Activated CD8-positive, alpha-beta memory T cell treated with anti-CD3 and anti-CD28 coated beads for 1 hour (primary cell): ENCODE measurements at places on chromosomes 1 and 21.

DNA sequence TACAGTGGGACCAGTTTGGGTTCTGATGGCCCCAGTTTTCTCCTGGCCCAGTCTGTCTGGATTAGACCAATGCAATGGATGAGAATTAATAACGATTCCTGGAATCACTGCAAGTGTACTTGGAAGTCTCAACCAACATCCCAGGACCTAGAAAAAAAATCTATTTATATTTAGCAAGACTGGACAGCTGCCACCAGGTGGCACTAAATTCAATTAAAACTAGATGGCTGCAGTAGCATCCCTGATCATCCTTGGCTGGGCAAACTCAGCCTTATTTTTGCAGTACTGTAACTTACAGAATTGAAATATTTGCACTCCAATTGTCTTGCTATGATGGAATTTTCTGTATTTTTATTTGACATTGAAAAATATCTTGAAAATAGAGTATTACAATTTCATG is 165.7 kb downstream of the NCAM2 start:
- no peak for DNase-seq

GRCh38 chr21:38937844-38938243 is 132.1 kb downstream of the ETS2 start:
- no peak for DNase-seq

DNA sequence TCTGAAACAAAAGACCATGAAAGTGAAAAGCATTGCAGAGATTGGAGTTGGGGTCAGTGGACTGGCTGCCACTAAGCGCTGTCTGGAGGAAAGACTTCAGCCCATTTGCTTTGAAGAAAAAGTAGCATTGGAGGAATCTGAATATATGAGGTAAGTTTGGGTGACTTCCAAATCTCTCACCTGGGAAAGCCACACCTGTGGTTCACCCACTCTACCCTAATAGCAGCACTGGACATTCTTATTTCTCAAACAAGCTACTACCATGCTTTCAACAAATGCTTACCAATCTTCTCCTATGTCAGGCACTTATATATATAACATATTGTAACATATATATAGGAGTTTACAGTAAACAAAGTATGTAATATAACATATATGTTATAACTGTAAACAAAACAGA is 76.0 kb upstream of the POGK start:
- DNase-seq = no peak

GRCh38 chr1:160115545-160116282 is at the start of gene ATP1A2:
Gene ATP1A2, plus strand, starts transcription at chr1:160115759. Its CDS starts 103 bp downstream, at chr1:160115862.
- DNase-seq = no peak

- DNase-seq = no peak
Observed at GRCh38 chr1:226937940-226938725, 2.0 kb upstream of the COQ8A start.

GRCh38 chr1:28066393-28067154 is 21.8 kb downstream of the EYA3 start:
- no peak for DNase-seq

- DNase-seq = no peak
Observed at GRCh38 chr1:32208891-32209328, at the start of gene DCDC2B. Gene DCDC2B, plus strand, starts transcription at chr1:32209089. Its CDS starts 5 bp downstream, at chr1:32209094.

GRCh38 chr1:40064797-40065499 is 24.4 kb downstream of the CAP1 start:
- DNase-seq = no peak
